ENCODE measurements at places on chromosomes 5 and 9.

DNA sequence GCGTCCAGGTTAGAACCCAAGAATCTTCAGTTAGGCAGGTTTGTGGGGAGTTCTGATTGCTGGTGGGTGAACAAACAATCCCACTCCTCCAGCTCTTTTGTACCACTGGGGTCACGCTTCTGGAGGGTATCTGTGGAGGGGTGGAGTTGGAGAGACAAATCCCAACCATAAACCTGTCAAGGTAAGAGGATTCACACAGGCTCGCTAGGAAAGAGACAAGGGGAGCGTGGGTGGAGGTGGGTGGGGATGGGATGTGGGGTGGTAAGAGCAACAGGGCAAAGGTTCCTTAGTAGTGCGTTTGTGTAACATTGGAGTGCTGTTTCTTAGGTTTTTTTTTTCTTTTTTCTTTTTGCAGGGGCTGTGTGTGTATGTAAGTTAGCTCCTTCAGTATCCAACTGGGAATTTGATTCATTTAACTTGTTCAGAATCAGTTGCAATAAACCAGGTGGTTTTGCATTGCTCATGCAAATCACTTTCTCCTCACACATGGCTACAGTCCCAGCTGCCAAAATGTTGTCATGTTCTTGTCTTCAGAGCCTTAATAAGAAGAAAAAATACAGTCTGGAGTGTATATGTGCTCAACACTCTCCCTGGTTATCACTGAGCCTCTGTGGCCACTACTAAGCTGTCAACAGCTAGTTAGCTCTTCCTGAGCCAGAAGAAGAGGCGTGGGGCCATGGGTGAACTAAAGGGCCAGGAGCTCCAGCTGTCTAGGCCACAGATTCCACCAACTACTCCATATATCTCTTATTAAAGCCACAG, 164.0 kb upstream of the RAD23B start:
- no peak for DNase-seq

DNA sequence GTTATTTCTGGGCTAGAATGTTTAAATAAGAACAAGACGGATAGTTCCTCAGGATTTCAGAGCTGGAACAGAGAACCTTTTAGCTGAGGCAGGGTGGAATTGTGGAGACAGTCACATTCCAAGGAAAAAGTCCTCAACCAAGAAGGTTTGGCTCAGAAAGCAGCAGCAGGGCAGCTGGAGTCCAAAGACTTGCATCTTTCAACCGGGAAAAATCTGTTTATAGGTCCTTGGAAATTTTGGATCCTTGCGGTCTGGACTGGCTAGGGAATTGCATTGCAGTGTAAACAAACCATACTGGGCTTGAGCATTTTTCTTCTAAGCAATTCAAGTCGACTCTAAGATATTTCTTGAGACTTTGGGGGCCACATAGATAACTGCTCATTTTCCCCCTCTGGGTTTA, 40.8 kb upstream of the HMHB1 start:
- no peak for DNase-seq

- no peak for DNase-seq
Measured at GRCh38 chr5:174046558-174046957, 1.1 kb downstream of the NSG2 start.

GRCh38 chr9:128494108-128494745, 10.3 kb upstream of the GLE1 start:
- DNase-seq, result peak; percentile 59

DNA sequence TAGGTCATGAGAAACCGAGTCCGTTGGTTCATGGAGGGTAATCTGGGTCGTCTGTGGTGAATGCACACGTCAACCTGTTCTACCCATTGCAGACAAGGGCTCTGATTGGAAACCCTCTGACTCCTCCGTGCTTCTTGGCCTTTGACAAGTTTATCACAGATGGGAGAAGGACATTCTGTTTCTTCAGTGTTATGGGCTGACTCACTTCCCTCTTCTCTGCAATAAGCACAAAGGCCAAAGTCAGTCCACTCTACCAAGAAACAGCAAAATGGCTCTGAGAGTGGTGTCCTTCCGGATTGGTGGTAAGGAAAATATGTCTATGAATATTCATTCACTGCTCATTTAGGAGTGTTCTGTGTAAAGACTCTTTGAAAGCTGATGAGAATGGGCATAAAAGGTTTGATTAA, 89.3 kb downstream of the FEM1C start:
- DNase-seq, result no peak

DNA sequence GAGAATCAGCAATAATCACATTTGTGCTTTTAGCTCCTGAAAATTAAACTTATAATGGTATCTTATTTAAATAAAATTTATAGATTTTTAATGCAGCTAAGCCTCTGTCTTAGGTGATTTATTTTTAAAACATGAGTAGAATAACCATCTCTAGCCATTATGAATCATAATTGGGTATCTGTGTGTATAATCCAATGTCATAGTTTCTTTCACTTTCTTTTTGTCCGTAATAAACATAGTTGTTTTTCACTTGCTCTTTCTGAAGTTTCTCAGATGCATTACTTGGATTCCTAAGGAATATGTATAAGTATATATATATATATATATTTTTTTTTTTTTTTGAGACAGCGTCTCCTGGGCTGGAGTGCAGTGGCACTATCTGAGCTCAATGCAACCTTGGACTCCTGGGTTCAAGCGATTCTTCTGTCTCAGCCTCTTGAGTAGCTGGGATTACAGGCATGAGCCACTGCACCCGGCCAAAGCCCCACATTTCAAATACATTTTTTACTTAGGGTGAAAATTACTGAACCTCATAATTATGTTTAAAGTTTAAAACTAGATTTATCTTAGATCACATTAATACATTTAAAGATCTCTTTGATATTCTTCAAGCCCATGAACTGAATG, 377.1 kb downstream of the PRDM9 start:
- no peak for DNase-seq

GRCh38 chr5:819078-819477, 31.7 kb downstream of the ZDHHC11 start:
- DNase-seq, result no peak

- DNase-seq, result no peak
Measured at GRCh38 chr5:598564-598890, 13.6 kb upstream of the CEP72 start.

DNA sequence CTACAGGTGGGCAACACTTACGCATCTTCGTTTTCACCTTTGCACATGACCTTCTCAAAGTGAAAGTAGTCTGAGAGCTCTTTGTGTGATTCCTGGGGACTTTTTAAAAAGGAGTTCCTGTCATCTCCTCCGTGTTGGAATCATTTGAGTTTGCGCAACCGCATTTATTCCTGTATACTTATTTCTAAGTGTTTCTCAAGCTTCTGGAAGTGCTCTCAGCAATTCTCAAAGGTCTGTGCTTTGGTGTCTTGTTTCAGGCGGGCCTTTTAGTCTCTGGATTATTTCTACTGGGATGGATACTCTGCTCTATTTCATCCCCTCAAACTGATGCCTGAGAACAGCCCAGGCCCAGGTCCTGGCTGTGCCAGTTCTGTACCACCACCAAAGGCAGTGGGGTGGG, 226.5 kb upstream of the TUT7 start:
- peak; percentile 68 for DNase-seq

DNA sequence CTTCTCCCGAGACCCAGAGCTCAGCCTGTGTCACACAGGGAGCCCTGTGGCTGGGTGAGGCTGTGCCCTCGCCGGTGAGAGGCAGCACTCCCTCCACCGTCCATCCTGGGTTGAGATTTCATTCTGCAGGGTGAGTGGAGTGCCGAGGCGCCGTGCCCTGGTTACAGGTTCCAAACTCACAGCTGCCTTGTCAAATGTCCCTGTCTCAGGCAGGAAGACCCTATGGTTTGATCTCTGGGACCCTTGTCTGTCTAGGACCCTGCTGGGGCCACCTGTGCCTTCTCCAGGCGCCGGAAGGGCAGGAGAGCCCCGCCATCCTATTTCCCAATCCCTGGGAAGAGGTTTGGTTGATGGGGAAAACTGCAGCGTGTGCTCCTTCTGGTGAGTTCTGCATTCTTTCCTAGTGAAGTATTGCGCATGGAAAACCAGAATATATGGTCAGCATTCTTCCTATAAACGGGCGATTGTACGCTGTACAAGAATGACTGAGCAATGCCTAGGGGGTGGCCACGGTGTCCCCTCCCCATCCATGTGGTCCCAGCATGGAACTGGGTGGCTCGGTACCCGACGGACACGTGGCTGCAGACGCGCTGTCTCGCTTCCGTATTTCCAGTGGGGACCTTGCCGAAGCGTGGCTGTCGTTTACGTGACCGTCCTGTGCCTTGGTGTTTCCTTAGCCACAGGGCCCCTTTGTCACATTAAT, 95.9 kb upstream of the COL5A1 start:
- peak; percentile 90 for DNase-seq

DNA sequence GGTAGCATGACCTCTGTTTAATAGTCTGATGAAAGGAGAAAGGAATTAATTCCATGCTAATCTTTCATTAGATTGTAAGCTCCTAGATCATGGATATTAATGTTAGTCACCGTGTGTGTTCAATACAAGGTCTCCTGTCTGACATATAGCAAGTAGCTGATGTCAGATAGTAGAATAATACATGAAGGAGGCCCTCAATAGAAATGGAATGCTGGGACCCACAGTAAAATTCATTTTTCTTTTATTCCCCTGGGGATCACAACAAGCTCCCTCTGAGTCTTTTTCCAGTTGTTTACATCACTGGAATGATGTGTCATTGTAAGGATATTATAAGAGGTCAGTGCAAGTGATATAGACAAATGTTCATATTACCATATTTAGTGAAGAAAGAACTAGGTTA, 240.3 kb upstream of the TRPC7 start:
- no peak for DNase-seq

DNA sequence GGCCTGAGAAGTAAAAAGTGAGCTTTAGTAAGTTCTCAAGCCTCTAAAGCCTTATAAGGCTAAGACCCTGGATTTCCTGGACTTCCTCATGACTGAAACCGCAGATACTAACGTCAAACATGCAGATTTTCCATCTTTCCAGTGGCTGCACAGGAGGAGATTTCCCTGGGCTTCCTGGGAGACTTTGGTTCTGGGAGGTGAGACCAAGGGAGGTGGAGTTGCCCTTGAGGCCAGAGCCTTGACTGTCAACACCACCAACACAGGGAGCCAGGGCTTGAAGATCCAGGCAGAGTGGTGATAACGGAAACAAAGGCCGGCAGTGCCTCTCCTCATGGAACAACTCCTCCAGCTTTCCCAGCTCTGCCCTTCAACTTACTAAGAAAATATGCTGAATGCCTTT, 144.7 kb upstream of the LRRTM2 start:
- peak; percentile 94 for DNase-seq

DNA sequence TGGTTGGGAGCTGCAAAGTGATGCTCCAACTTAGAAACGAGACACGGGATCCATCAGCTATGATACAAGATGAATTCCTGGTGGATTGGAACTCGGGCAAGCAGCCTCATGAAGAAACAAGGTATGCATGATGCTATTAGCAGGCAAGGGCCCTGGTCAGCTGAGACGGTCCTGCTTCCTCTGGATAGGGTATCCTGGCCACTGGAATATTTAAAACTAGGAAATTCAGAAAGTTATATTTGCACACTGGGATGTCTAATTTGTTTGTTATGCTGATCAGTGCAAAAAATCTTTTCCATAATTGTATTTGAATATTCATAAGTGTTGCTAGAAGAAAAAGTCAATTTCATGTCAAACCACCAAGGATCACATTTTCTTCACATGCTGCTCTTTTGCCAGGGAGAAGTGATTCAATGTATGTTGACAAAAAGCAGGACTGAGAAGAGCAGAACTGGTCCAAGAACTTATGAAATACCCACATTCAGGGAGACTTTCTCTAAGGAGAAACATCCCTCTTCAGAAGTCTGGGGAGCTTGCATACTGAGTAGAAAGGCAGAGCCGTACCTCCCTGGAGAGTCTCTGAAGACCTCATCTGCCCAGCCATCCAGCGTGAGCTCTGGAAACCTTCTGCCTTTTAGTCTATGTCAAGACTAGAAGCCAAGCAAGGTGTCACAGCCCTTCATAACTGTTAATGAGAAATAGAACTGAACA, 6.7 kb upstream of the NXNL2 start:
- DNase-seq, result peak; percentile 66

GRCh38 chr5:31334061-31334860, 140.8 kb downstream of the CDH6 start:
- no peak for DNase-seq

DNA sequence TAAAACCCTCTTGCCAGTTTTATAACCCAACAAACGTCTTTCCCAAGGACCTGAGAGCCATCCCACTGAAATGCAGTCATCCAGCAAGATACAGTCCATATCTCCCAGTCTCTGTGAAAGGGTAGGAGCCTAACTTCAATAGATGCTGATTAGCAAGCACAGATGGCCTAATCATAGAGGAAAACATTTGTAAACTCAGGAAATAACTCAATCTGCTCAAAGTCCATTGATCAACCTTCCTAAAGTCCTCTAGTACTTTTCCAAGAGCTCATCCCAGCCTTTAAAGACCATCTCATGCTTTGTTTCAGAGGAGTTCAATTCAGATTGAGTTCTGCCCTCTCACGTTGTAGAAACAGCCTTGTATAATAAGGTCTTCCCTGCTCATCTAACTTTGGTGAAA, 324.2 kb downstream of the MRPS30 start:
- no peak for DNase-seq

DNA sequence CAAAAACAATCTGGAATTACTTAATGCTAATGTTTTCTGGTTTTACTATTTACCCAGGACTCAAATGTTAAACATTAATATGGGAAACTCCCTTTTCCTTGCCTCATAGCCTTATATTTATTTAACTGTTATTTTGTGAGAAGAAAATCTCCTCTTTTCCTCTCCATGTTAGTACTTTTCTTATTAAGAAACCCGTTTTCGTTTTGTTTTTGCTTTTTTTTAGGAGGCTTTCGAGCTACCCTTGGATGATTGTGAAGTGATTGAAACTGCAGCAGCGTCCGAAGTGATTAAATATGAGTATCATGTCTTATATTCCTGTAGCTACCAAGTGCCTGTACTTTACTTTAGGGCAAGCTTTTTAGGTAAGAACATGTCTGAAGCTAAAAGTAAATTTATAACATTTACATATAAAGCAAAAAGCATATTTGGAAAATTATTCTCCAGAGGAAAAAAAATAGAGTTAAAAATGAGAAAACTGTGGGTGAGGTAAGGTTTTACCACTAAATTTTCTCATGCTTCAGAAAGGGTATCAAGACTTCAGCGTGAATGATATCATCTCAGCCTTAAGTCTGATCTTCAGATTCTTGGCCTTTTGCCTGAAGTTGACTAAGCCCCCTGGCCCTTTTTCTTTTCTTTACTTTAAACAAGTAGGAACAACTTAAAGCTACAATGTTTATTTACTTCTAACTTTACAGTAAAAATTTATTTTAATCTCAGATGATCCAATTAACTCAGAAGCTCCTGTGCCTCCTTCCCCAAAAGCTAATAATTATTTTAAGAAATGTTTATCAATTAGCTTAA, 113.8 kb downstream of the RPS23 start:
- peak; percentile 81 for DNase-seq

DNA sequence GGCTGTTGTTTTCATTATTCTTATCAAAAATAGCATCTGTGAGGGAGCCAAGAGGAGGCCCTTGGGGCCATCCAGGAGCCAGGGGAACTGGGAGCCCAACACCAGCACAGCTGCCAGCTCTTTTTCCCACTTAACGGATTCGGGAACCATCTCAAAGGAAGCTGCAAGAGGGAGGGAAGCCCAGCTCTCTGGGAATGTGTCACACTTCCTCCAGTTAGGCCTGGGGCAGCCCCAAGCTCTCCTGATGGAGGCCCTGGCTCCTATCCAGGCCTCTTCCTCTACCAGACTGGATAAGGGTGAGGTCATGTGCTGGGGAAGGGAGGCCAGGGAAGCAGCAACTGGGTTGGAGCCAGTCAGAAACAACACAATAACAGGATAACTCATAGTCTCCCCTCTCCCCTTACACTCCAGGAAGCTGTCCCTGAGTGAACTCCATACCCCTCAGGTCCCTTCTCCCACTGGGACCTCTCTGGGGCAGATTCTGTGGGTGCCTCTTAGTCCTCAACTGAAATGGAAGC, 12.7 kb downstream of the CSF2 start:
- DNase-seq, result peak; percentile 67

- DNase-seq, result no peak
Measured at GRCh38 chr5:141434006-141434405, 3.7 kb downstream of the PCDHGA12 start.
